ENCODE measurements at places on chromosomes 4 and X.

DNA sequence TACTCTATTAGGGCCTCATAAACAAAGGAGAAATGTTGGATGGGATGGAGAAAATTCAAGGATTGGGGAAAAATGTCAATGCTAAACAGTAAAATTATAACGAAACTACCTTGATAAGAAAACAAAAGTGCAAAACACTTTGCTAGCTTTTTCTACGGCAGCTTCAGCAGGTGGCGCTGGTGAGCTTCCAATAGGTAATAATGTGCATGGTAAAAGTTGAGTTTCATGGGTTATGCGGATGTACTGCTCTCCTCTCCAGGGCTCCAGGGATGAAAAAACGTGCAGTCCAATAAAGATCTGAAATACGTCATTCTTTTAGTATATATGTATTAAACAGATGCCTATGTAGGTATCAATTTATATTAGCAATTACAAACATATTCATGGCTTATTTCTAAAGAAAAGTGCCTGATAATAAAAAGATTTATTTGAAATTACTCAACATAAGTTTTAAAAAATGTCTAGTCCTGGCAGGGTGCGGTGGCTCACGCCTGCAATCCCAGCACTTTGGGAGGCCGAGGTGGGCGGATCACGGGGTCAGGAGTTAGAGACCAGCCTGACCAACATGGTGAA is 239.6 kb downstream of the GRXCR1 start:
- DNase-seq, result peak; percentile 47

- peak; percentile 94 for DNase-seq
Observed at GRCh38 chrX:110284159-110284558, 33.7 kb downstream of the AMMECR1 start.

GRCh38 chr4:185587427-185588161 is 52.3 kb upstream of the PDLIM3 start:
- DNase-seq, result no peak

DNA sequence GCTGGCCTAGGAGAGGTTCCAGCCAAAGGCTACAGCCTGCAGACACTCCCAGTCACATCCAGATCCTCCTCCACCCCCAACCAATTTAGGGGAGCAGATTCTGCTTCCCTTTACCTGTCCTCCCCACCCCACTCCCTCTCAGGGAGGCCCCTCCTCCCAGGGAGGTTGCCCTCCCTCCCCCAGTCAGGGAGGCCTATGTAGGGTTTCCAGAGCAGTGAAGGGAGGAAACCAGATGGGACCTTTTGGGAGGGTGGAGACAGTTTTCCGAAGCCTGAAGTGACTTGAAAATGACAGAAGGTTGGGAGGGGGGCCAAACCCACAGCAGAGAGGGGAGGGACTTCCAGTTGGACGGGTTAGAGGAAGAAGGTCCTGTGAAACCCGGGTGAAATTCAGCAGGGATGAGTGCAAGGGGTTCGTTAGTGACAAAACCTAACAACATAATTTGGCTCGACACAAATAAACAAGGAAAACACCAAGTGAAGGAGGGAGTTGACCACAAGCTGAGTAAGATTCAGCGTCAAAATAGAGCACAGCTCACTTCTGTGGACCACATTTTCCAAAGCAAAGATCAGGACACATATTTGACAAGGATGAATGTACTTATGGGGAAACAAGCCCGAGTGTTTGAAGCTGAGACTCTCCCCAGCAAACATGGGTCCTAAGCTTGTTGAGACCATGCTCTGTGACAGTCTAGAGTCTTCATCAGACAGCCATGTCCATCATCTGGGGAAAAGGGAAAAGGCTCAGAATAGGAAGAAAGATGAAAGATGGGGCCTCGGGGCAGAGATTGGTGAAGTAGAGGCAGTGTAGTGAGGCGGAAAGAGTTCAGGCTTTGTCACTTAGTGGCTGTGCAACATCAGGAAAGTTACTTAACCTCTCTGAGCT is 46.4 kb downstream of the PRPS1 start:
- peak; percentile 88 for DNase-seq

DNA sequence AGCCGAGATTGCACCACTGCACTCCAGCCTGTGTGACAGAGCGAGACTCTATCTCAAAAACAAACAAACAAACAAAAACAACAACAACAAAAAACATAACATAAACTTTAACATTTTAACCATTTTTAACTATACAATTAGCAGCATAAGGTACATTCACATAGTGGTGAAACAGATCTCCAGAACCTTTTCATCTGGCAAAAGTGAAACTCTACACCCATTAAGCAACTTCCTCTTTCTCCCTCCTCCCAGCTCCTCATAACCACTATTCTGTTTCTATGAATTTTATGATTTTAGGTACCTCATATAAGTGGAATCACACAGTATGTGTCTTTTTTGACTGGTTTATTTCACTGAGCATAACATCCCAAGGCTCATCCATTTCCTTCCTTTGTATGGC is 103.6 kb downstream of the FAM13A start:
- no peak for DNase-seq

GRCh38 chrX:26918631-26919030 is 544.5 kb downstream of the PPP4R3C start:
- peak; percentile 2 for DNase-seq

DNA sequence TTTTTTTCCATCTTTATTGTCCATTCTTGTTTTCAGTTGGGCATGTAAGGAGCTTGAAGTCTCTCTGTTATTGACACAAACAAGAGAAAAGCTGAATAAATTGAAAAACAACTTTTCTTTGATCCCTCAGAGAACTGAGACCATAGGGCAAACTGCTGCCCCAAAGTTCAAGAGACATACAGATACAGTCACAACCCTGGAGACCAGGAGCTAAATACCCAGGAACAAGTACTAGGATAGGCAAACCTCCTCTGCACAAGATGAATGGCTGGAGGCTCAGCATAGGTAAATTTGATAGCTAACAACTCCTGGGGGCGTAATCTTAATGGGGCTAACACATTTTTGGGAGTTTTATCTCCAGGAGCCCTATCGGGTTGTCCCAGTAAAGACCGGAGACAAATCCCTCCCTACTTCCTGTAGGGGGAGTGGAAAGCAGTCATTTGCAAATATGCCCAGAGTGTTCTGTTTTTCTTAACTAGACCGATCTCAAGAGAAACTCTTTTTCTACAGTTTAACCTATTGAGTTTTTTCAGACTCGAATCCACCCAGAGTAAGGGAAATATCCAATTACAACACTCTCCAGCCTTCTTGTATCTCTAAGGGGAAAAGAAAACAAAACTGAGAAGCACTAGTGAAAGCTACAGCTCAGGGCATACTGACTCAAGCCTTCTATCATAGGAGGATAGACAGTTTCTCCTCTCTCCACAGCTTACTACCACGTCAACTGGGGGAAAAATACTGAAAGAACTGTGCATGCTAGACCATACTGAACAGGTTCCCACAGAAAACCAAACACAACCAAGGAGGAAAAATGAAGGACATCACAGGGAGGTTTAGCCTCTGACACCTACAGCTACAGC is 23.1 kb downstream of the MAGEA8 start:
- DNase-seq, result peak; percentile 30

- peak; percentile 68 for DNase-seq
Observed at GRCh38 chr4:84956014-84956413, 10.5 kb downstream of the WDFY3 start.

- no peak for DNase-seq
Observed at GRCh38 chrX:71537743-71538142, 4.8 kb downstream of the OGT start.

DNA sequence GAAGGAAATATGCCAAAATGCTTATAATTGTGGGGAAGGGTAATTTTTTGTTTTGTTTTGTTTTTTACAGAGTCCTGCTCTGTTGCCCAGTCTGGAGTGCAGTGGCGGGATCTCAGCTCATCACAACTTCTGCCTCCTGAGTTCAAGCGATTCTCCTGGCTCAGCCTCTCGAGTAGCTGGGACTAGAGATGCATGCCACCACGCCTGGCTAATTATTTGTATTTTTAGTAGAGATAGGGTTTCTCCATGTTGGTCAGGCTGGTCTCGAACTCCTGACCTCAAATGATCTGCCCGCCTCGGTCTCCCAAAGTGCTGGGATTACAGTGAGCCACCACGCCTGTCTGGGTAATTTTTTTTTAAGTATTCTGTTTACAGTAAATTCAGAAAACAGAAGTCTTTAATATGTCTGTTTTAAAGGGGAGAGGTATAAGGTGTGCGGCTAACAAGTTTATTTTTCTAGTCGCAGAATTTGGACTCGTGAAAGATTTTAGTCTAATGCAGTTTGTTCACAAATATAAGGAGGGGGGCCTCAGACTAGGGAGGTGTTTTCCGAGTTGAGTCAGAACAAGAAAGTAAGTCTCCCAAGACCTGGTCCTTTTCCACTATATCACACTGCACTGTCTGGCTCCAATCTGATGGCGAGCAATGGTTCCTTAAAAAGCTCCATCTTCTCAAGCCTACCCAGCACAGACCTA is 1.5 kb downstream of the ACSL1 start:
- no peak for DNase-seq

DNA sequence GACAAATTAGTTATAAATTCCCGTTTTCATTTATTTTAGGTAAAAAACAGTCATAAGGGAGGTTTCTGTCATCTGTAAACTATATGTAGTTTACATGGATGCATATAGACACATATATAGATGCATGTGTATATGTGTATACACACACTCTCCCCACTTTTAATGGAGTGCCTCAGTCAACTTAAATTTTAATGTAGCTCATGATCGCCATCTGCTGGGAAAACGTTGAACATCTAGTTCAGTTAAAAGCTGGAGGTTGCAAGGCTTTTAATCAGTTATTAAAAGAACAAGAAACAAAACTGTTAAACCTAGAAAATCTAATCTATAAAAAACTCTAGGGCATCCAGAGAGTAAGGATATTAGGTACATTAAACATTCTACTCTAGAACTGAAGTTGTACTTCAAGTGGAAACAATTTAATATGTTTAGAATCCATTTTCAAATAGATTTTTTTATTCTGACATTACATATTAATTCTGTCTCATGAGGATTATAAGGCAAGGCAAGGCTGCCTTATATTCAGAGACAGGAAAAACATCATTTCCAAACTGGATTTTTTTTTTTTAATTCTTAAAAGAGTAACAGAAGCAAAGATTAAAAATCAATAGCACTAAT is 122.6 kb downstream of the SHISA3 start:
- DNase-seq, result peak; percentile 56

DNA sequence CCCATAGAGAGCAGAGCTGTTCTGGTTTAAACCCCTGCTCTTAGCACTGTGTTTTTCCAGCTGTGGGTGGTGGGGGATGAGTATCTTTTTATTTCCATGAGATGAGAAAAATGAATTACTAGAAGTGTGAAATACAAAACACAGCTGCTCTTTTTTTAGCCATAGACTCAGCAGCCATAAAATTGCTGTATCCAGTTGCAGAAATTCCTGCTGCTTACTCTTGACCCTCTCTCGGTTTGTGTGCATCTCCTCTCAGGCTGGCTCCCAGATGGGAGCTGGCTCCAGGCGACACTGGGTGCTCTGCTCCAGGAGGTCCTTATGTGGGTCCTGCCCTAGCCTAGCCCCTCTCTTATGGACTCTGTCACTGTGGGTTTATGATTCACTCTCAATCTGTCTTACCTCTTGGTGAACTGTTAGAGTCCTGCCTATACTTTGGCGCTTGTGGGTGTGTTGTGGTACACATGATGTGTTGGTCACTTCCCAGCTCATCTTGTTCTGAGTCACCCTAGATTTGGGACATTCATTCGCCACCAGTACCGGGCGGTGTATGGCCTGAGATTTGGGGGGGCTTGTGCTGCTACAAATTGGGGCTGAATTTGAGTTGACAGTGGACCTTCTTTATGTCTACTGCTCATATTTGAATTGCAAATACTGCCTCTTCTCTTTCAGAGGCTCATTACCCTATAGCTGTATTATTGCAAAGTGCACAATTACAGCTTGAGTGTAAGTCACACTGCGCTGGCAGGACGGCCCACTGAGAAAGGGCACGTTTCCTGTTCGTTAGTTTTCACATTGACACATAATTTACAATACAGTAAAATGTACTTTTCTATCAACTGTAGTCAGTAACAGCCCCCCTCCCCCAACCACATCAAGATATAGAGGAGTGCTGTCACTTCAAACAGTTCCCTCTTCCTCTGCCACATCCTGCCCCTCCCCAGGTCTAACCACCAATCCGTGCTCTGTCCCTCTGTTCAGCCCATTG is 46.9 kb upstream of the MSANTD1 start:
- no peak for DNase-seq

- DNase-seq, result peak; percentile 16
Observed at GRCh38 chr4:121227341-121227792, 63.2 kb upstream of the TNIP3 start.

DNA sequence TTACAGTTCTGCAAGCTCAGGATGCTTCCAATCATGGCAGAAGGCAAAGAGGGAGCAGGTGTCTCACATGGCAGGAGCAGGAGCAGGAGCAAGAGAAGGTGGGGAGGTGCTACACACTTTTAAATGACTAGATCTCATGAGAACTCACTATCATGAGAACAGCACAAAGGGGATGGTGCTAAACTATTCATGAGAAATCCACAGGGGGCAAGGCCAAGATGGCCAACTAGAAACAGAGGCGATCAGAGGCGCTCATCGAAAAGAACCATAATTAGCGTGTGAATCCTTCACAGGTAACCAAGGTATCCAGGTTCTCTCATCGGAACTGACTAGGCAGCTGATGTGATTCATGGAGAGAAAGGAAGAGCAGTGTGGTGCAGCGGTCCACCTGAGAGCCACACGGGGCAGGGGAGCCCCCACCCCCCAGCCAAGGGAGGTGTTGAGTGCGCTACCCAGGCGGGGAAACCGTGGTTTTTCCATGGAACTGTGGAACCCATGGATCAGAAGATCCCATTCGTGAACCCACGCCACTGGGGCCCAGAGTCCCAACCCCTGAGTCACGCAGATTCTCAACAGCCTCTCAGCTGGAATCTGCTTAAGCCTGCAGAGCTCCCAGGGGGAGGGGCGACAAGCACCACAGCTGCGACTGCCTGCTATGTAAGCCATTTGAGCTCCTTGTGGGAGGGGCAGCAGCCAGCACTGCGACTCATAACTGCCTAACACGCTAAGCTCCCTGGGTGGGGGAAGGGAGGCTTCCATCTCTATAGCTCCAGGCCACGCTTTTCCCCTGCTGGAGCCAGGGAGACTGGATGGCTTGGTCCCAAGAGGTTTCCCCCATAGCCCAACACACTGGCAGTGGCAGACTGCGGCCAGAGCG is 46.7 kb downstream of the FGF16 start:
- peak; percentile 40 for DNase-seq

- no peak for DNase-seq
Observed at GRCh38 chrX:120305531-120306141, 5.6 kb downstream of the TMEM255A start.

DNA sequence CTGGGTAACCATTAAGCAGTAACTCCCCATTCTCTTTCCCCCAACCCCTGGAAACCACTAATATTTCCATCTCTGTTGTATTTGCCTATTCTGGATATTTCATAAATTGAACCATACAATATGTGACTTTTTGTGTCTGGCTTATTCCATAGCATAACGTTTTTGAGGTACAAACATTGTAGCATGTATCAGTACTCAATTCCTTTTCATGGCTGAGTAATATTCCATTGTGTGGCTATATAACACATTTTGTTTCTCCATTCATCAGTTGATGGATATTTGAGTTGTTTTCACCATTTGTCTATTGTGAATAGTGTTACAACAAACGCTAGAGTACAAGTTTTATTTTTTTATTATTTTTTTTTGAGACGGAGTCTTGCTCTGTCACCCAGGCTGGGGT is 55.0 kb upstream of the MORC4 start:
- DNase-seq, result no peak
